ENCODE measurements at places on chromosomes 11 and 22.

- DNase-seq: no peak
Observed at GRCh38 chr11:114562166-114562916, 2.7 kb upstream of the NXPE1 start.

DNA sequence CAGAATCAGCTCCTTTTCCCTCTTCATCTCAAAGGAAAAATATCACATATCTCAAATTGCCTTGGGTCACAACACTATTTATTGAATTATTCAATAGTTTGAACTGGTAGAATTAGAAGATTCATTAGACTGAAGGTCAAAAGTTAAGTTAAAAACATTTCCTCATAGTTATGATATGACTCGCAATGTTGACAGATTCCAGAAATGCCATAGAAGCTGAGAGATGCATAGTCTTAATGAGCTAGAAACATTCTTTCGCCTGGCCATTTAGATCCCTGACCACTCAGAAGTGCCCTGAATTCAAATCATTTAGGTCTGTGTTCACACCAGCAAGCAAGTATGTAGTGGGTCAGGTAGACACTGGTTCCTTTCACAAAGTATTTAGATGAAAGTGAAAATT is 44.4 kb downstream of the FAT3 start:
- DNase-seq: no peak

DNA sequence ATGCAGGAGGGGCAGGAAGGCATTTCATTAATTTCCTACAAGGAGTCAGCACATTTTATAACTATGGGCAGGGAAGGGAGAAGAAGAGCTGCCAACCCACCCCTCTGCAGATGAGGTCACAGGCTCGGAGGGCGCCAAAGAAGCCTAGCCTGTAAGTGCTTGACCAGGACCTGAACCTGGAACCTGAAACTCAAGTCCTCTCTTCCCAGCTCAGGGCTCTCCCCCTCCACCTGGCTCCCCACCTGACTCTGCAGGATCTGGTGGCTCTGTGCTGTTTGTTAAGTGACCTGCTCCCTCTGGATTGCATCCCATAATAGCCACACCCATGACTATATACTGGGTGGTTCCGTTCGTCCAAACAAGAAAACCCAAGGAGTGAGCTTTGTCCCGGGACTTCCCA is 27.3 kb downstream of the SCGB1A1 start:
- DNase-seq: no peak

GRCh38 chr11:9049959-9050358 is 41.4 kb downstream of the SCUBE2 start:
- DNase-seq: no peak

- DNase-seq: no peak
Observed at GRCh38 chr11:71083105-71083504, 169.3 kb downstream of the SHANK2 start.

- DNase-seq: no peak
Observed at GRCh38 chr11:128411150-128411549, 176.2 kb downstream of the ETS1 start.

DNA sequence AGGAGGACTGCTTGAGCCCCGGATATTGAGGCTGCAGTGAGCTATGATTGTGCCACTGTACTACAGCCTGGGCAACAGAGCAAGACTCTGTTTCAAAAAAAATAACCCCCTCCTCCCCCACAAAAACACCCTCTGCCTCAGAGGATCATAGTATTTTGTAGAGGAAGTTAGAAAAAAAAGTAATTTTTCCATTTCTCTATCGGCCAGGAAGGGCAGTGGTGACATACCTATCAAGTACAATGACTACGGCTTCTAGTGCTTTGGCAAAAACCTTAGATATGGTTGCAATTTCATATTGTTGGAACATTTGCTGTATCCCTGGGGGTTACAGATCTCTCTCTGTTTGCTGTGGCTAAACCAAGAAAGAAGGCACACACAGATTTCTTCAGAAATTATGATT is 28.9 kb downstream of the C2CD3 start:
- DNase-seq: no peak

DNA sequence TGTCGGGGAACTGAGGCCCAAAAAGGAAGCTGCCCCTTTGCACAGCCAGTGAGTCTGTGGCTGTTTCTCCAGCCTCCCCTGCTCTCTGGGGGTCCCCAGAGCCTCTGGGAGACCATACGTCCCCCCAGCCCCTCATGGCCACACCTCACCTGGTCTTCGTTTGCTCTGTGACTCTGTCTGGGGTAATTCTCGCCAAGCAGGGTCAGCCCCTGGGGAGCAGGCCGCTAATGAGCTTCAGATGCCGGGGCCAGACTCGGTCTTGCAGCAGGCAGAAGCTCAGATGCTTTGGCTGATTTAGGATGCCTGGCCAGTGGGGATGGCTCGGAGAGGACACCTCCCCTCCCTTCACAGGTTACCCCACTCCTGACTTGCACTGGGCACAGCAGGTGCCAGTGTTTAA is 24.1 kb upstream of the WNT11 start:
- no peak for DNase-seq

DNA sequence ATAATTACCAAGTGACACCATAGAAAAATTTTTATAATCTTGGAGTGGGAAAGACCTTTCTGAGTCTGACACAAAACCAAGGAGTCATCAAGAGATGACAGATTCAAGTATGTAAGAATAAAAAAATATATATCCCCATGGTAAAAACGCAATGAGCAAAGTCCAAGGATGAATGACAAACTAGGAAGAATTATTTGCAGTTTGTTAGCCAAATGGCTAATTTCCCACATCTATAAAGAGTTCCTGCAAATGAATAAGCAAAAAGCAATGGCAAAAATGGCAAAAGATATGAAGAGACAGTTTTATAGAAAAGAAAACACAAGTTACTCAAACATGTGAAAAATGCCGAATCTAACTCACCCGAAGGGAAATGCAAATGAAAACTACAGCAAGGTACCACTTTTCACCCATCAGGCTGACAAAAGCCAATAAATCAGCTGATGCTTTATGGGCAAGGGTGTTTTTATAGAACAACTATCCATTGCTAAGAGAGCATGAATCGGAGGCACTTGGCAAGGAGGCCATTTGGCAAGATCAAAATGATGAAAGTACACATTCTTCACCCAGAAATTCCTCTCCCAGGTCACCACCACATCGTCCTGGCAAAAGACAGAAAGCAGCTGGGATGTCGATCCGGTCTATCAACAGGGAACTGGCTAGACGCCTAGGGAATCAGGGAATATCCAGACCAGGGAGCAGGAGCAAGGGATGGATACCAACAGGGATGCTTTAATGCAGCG is 21.1 kb upstream of the KLHL35 start:
- no peak for DNase-seq

DNA sequence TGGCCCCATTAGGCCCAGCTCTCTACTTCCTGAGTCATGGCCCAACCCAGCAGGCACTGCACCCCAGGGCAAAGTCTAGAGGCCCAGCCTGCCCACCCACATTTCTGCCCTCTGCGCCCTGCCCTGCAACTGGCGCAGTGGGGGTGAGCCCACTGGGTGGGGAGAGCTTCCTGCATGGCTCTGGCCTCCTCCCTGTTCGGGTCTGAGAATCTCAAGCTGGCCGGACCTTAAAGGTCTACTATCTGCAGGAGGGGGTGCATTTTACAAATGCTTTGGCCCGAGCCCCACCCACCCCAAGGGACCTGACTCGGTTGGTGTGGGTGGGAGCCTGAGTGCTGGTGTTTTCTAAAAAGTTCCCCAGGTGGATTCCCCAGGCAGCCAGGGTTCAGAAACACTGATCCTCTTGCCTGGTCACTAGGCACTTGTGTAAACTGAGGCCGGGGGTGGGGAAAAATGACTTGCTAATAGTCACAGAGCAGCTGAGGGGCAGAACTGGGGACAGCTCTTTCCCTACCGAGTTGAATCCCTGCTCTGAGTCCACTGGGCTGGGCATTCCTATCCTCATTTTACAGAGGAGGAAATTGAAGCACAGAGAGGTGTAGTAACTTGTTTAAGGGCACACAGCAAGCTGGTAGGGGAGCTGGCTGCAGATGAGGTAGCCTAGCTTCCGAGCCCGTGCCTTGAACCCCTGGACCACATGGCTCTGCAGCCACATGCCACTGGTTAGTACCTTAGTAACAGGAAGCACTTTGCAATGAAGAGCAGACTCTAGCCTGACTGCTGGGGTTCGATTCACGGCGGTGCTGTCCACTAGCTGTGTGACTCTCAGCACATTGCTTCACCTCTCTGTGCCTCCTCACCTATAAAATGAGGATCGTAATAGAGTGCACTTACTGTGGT is 36.3 kb downstream of the CD82 start:
- no peak for DNase-seq

- no peak for DNase-seq
Observed at GRCh38 chr11:73962101-73962705, 11.4 kb downstream of the DNAJB13 start.

DNA sequence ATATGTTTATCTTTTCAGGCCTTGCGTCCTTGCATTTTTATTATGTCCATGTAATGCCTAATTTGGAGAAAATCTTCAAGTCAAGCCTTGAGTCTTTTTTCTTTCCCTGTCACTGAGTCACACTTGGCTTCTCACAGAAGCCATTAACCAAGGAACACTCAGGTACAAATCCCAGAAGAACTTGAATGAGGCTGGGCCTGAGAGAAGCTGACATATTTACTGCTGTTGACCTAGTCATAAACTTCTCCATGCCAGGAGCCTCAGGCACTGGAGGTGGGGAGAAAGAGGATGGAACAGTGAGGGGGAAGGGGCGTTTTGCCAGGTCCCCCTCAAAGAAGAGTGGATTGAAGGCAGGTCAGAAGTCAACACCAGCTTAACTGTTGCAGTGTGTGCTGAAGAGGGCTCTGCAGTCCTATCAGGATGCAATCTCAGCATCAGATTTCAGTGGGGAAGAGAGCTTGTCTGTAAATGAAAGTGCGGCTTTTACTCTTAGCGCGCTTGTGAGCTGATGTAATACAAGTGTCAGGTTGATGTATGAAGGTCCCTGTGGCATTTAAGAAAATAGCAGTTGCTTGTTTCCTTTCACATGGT is 526.0 kb downstream of the ETS1 start:
- DNase-seq: peak; percentile 20

All from NCI-H1436 (cell line).